Osteocyte (in vitro differentiated cells): ENCODE measurements at places on chromosomes 13 and 19. TPM values are rescaled to one million over a fixed set of nuclear protein-coding genes. Genes with fewer than 3 reads are reported as not detected.

GRCh38 chr19:33465371-33465770 lies 56.2 kb downstream of the PEPD start:
- DNase-seq, result peak; percentile 74

DNA sequence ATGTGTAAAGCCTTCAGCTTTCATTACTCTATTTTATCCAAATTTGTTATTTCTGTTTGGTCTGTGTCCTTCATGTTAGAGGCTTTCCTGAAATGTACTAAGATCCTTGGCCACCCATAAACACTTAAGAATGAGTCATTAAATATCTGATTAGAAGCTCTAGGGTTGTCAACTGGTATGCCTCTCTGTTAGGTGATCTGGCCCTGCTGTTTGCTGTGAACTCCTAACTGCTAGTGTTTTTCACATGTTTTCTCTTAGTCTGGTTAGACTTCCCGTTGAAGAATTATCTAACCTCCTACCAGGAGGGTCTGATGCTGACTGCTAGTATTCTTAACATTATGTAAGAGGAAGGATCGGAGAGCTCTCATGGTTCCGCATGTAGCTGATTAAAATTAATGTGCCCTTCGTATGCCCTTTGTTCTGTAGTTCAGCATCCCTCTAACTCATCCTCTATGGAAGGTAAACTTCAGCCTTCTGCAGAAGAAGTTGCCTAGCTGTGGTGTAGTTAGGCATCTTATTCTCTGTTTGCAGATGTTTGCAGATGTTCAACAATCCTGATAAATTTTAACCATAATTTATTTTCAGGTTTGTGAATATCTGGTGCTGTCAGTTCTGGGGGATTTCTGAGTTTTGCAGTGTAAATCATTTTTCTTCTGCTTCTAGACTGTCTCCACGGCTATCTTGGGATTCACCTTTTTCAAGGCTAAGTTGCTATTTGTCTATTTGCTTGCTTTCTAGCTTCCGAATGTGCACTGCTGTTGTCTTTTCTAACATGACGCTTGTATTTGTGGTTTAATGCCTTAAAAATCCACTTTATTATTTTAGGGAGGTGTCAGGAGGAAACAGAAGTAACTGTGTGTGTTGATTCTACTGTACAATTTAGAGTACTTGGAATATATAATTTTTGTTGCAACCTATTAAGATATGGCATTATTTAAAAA lies 207.2 kb upstream of the SPRY2 start:
- DNase-seq, result no peak

- no peak for DNase-seq
These were observed 22.1 kb downstream of the TMTC4 start for GRCh38 chr13:100652510-100652909.

TEX29 gene
- 1.9 TPM in 1 of 2 replicates, not detected in the other for total RNA-seq

CYSLTR2 gene
- total RNA-seq, result not detected in 2 replicates

DNA sequence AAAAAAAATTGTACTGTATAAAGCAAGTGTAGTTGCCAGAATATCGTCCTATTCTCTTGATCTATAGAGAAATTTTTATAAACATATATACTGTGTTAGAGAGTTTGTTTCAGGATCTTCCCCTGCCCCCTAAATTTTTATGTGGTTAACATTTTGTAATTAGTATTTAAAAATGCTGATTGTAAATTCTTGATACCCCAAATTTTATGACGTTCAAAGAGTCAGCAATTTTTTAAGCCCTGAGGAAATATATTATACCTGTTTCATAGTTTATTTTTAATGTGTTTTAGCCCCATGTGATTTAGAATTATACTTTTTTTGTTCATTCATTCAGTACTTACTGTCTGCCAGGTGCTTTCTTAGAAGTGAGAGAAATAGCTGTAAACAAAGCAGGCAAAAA lies 7.3 kb upstream of the KCTD4 start:
- DNase-seq, result no peak

FOXA3 gene
- not detected in 2 replicates for total RNA-seq

DNA sequence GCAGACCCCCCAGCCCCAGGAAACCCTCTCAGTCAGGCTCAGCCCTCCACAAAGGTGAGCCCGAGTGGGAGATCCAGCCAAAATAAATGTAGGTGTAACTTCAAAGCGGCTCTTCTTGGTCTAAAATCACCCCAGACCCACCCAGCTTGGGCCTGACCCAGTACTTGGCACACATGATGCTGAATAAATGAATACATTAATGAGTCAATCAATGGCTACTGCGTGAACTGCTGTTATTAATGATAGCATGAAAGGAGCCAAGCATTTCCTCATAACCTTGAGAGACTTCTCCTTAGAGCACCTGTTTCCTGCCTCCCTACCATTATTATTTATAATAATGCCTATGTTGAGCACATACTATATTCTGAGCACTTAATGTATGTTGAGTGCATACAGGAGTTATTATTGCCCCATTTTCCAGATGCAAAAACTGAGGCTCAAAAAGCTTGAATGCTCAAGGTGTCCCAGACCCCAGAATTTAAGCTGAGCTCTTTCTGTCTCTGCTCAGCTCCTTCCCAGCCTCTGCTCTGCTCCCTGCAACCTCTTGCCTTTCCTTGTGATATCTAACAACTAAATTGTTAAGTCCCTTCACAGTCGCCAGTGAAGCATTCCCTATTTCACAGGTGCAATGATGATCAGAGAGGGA lies 4.3 kb downstream of the NOTCH3 start:
- DNase-seq, result no peak

- DNase-seq, result no peak
These were observed 97.4 kb upstream of the AKAP11 start for GRCh38 chr13:42174344-42175162.

DNA sequence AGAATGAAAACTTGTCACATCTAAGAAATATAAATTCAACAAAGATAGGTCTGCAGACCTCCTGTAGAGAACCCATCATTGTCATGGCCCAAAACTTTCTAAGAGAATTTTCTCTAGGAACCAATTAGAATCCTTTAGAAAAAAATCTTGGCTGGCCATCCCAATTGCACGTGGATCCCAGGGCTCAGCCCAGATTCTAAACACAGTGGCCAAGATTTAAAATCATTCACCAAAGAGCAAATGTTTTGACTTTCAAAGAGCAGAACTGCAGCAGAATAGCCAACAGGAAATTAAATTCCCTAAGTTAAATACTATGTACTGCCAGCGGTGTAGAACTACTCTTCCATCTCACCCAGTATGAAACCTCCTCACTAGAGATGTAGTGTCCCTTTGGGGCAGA lies 21.3 kb downstream of the IPO5 start:
- DNase-seq, result no peak
